ENCODE measurements at places on chromosomes 12 and 14. TPM values are rescaled to one million over a fixed set of nuclear protein-coding genes. Genes with fewer than 3 reads are reported as not detected.

SERPINA10 gene
- polyA plus RNA-seq, result not detected

ATL1 gene
- 3.6 TPM for polyA plus RNA-seq

RNU4-1 gene
- polyA plus RNA-seq, result not detected

CLBA1 gene
- polyA plus RNA-seq, result 0.37 TPM

NTN4 gene
- not detected for polyA plus RNA-seq

COCH gene
- polyA plus RNA-seq, result 3.1 TPM

SSPN gene
- not detected for polyA plus RNA-seq

DNAI7 gene
- 0.21 TPM for polyA plus RNA-seq

DNA sequence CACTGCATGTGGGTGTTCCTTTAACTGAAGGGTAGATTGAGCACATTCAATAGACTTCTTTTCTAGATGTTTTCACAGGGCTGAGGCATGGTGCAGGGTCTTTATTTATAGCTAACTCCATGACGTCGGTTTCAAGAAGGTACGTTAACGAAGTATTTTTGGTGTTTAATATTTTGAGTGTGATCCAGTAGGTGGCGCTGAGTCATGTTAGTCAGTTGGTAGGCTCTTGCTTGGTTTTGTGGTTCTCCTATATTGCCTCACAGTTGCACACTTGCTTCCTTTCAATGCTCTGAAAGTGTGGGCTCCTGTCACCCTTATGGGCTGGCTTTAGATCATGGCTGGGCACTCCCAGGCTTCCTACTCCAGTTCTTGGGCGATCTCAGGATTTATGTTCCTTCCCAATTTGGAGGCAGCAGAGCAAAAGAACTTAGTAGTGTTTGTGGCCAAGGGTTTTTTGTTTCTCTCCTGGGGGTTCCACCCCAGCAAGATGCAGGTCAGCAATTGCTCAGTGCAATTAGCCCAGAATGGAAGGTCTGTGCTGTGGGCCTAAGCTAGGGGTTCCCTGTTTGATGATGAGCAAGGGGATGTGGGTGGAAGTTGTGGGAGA, 471.6 kb upstream of the FOXG1 start:
- H3K27ac ChIP-seq, result no peak overlapping the region
- no peak for DNase-seq

- no peak for DNase-seq
- H3K27me3 ChIP-seq, result peaks cover 2% of the 10 kb centered on the region
- H3K27ac ChIP-seq, result no peak overlapping the region
- no peaks in the 10 kb centered on the region for H3K36me3 ChIP-seq
- H3K4me1 ChIP-seq, result peaks cover 5% of the 10 kb centered on the region
These were observed 37.2 kb downstream of the SUPT16H start for GRCh38 chr14:21346532-21347135.

- no peak overlapping the region for H3K27ac ChIP-seq
- no peak for DNase-seq
- no peak overlapping the region for H3K4me3 ChIP-seq
These were observed 80.1 kb downstream of the SSPN start for GRCh38 chr12:26275313-26276131.

- H3K4me1 ChIP-seq, result no peaks in the 10 kb centered on the region
- no peaks in the 10 kb centered on the region for H3K27me3 ChIP-seq
- H3K4me3 ChIP-seq, result no peak overlapping the region
- peaks cover 7% of the 10 kb centered on the region for H3K36me3 ChIP-seq
- no peak overlapping the region for H3K27ac ChIP-seq
These were observed 39.0 kb downstream of the DCAF4 start for GRCh38 chr14:72965249-72965648.

- H3K4me1 ChIP-seq, result no peaks in the 10 kb centered on the region
- no peak overlapping the region for H3K27ac ChIP-seq
- peaks cover 18% of the 10 kb centered on the region for H3K27me3 ChIP-seq
- no peak overlapping the region for H3K4me3 ChIP-seq
These were observed 70.6 kb downstream of the SAMD4A start for GRCh38 chr14:54637270-54638134.

DNA sequence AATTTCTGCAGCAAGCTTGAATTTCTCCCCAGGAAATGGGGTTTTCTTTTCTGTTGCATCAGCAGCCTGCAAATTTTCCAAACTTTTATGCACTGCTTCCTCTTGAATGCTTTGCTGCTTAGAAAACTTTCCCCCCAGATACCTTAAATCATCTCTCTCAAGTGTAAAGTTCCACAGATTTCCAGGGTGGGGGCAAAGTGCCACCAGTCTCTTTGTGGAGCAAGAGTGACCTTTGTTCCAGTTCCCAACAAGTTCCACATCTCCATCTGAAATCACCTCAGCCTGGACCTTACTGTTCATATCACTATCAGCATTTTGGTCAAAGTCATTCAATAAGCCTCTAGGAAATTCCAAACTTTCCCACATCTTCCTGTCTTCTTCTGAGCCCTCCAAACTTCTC, 241.6 kb upstream of the TMTC1 start:
- H3K36me3 ChIP-seq, result no peaks in the 10 kb centered on the region
- no peak overlapping the region for H3K27ac ChIP-seq
- H3K27me3 ChIP-seq, result no peaks in the 10 kb centered on the region
- no peak for DNase-seq
- no peaks in the 10 kb centered on the region for H3K4me1 ChIP-seq

DNA sequence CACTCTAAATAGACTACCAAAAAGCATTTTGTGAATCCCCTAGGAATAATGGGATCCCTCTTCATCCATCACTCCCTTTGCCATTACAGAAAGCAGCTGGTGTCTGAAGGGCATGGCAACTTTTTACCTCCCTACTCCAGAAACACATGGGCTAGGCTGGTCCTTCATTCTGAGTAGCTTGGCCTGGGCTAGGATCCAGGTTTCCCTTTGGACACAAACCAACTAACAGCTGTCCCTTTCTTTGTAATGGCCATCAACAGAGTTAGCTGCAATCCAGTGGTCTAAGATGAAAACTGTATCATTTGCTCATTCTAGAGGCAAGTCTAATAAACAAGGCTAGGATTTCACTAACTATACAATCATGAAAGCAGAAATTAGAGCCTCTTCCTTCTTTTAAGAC, 7.4 kb downstream of the GRIN2B start:
- H3K27ac ChIP-seq, result no peak overlapping the region
- no peaks in the 10 kb centered on the region for H3K4me1 ChIP-seq
- peaks cover 8% of the 10 kb centered on the region for H3K27me3 ChIP-seq
- H3K4me3 ChIP-seq, result no peak overlapping the region
- no peaks in the 10 kb centered on the region for H3K36me3 ChIP-seq
- no peak for DNase-seq

DNA sequence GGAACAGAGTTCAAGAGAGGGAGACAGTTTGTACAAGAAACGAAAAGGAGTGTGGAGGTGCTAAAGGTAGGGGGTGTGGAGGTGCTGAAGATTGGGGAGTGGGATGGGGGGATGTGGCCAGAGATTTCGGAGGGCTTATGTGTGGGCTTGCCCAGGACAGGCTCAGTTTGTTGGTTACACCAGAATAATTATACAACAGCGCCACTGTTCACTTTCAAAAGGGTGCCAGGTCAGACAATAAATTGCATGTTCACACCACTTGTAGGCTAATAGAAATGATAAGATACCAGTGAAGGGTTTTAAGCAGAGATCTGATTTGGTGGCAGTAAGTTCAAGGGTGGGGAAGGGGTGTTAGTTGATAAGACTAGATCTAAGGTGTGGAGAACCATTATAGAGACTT, 75.3 kb downstream of the PRKCH start:
- peak overlapping the region; percentile 90 for H3K27ac ChIP-seq
- no peaks in the 10 kb centered on the region for H3K36me3 ChIP-seq
- H3K4me3 ChIP-seq, result peak overlapping the region; percentile 12
- DNase-seq, result no peak
- peaks cover 7% of the 10 kb centered on the region for H3K27me3 ChIP-seq
- H3K4me1 ChIP-seq, result no peaks in the 10 kb centered on the region

Measured in immature natural killer cell (primary cell).